NCI-H2171 (cell line): ENCODE measurements at places on chromosomes 3 and 15.
A peak's percentile ranks its signal among the peaks of the same experiment; 100 is the strongest.

GRCh38 chr3:54527521-54527920, 400.3 kb downstream of the LRTM1 start:
- no peak for DNase-seq

- DNase-seq, result no peak
These were observed 373.7 kb upstream of the NECTIN3 start for GRCh38 chr3:110697961-110698360.

DNA sequence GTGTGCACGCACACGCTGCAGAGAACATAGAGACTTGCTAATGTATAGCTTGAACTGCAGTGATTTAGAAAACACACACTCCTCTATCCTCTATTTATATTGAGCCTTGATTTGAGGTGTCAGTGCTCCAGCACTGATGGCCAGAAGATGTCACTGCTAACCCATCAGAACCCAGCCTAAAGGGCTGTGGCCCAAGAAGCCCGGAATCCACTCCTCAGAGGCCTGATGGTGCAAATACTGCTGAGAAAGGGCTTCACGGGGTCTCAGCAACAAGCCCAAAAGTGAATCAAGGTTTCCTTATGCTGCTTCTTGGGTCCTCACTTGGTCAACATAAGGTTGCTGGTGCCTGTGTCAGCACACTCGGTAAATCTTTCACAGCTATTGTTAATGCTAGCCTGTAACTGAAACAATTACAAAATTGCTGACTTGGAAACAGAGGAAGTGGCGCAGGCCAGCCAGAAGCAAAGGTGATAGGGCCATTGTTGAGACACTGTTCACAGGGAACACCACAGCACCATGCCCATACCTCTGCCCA, 60.3 kb downstream of the HEG1 start:
- no peak for DNase-seq

DNA sequence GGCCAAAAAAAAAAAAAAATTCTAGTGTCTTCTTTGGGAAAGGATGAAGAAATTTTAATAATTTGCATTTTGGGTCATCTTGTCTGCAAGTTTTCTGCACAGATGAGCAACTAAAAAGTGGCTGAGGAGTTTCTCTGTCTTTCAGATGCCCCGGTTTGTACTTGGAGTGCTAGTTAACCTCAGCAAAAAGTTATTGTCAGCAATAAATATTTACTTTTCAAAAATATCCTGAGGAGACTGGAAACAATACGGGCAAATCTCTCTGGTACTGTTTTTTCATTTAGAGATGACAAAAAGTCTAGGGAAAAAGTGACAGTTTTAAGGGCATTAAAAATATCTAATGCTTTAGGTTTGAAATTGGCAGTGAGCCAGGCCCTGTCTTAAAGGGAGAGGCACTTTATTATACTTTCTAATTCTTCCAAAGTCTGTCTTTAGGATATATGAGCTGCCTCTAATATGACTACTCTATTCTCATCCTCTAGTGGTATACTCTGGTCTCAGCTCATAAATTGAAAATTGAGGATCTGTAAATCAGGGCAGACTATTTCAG, 436.0 kb upstream of the NR2F2 start:
- DNase-seq, result no peak

- DNase-seq, result peak; percentile 13
These were observed 469.7 kb downstream of the PDCD6IP start for GRCh38 chr3:34268032-34268709.

DNA sequence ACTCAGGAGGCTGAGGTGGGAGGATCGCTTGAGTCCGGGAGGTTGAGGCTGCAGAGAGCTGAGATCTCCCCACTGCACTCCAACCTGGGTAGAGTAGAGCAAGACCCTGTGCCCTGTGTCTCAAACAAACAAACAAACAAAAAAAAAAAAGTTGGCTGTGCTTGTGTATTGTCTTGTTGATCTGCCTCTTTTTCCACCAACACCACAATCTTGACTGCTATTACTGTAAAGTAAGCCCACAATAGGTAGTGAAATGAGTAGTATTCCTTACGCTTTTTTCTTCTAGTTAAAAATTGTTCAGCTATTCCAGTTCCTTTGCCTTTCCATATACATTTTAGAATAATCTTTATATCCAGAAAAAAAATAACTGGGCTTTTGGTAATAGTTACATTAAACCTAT, 35.5 kb downstream of the PTH1R start:
- DNase-seq, result no peak
